ENCODE measurements at places on chromosomes 5 and 9.

- no peaks in the 10 kb centered on the region for H3K27me3 ChIP-seq
- no peak overlapping the region for H3K4me3 ChIP-seq
- peaks cover 14% of the 10 kb centered on the region for H3K36me3 ChIP-seq
- H3K27ac ChIP-seq: no peak overlapping the region
- no peaks in the 10 kb centered on the region for H3K4me1 ChIP-seq
- ATAC-seq: no peak
Observed at GRCh38 chr5:147635882-147636728, 126.2 kb upstream of the DPYSL3 start.

- no peak for ATAC-seq
- no peaks in the 10 kb centered on the region for H3K4me1 ChIP-seq
- H3K27me3 ChIP-seq: peaks cover 4% of the 10 kb centered on the region
- H3K27ac ChIP-seq: no peak overlapping the region
Observed at GRCh38 chr9:90986161-90986560, 184.5 kb downstream of the SYK start.

DNA sequence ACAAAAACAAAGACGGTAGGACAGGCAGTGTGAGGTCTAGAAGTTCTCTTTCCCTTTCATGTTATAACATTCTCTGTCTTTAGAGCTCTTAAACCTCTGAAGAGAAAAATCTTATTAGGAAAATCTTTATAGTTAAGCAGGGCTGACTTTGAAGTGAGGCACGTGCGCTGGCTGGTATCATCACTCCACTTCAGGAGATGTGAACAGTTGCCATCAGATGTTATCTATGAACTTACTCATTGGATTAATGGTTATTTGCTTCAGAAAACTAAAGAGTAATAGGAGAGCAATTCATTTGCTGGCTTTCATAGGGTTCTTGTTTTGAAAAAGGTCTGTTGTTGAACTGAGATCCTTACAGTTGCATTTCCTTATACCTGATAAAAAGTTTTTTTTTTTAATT lies 25.7 kb downstream of the LRRTM2 start:
- no peak overlapping the region for H3K4me3 ChIP-seq
- ATAC-seq: no peak
- H3K36me3 ChIP-seq: no peaks in the 10 kb centered on the region
- no peaks in the 10 kb centered on the region for H3K4me1 ChIP-seq
- no peaks in the 10 kb centered on the region for H3K27me3 ChIP-seq

DNA sequence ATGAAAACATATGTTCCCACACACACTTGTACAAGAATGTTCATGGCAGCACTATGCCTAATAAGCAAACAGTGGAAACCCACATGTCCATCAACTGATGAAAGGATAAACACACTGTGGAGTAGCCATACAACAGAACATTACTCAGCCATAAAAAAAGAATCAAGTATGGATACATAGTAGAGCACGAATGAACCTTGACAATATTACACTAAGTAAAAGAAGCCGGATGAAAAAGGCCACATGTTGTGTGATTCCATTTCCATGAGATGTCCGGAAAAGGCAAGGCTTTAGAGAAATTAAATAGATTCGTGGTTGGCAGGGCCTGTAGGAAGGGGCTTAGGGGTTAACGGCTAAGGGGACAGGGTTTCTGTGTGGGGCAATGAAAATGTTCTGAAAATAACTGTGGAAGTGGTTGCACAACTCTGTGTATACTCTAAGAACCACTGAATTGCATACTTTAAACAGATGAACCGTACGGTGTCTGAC lies 51.4 kb downstream of the COL23A1 start:
- H3K4me3 ChIP-seq: no peak overlapping the region
- H3K27ac ChIP-seq: no peak overlapping the region
- no peaks in the 10 kb centered on the region for H3K27me3 ChIP-seq
- H3K36me3 ChIP-seq: no peaks in the 10 kb centered on the region
- ATAC-seq: no peak

DNA sequence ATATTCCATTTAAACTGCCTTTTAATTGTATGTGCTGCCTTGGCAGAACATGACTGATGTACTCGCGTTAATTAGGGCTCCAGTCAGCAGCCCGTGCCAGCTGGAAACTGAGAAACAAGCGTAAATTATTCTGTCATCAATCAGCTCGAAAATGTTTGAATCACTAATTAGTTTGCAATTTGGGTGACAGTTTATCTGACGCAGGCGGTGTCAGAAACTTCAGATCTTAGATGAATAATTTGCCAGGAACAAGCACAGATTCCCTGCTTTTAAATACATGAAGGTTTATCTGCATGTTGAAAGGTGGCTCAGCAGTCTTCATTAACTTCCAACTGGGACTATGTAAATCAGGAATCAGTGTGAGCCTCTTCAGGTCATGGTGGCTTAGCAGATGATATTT lies 176.0 kb upstream of the TLE4 start:
- H3K4me1 ChIP-seq: no peaks in the 10 kb centered on the region
- no peak overlapping the region for H3K27ac ChIP-seq
- H3K36me3 ChIP-seq: no peaks in the 10 kb centered on the region
- peaks cover 12% of the 10 kb centered on the region for H3K27me3 ChIP-seq
- H3K4me3 ChIP-seq: no peak overlapping the region

DNA sequence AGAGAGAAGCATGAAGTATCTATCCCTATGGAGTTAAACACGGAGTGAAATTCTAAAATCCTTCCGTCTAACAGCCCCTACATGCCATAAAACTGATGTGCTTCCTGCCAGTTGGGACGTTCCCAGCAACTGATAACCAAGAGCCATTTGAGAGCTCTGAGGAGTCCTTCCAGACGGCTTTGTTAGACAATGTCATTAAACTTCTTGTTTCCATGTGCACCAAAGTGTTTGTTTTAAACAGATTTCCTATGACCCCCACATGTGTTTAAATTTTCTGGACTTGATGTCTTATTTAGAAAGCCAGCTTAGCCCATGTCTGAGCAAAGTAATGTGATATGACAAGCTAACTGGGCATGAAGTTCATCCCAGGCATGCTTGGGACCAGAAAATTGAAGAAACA lies 57.2 kb upstream of the LPAR1 start:
- no peaks in the 10 kb centered on the region for H3K36me3 ChIP-seq
- H3K4me3 ChIP-seq: no peak overlapping the region
- peaks cover 3% of the 10 kb centered on the region for H3K27me3 ChIP-seq
- no peak overlapping the region for H3K27ac ChIP-seq
- H3K4me1 ChIP-seq: no peaks in the 10 kb centered on the region

- H3K27me3 ChIP-seq: peaks cover 16% of the 10 kb centered on the region
- H3K27ac ChIP-seq: no peak overlapping the region
- H3K36me3 ChIP-seq: no peaks in the 10 kb centered on the region
- peaks cover 20% of the 10 kb centered on the region for H3K4me1 ChIP-seq
- no peak for ATAC-seq
- H3K4me3 ChIP-seq: no peak overlapping the region
Observed at GRCh38 chr9:4308482-4308881, 8.6 kb upstream of the GLIS3 start.

- ATAC-seq: no peak
- H3K27ac ChIP-seq: no peak overlapping the region
- no peaks in the 10 kb centered on the region for H3K4me1 ChIP-seq
- peaks cover 16% of the 10 kb centered on the region for H3K27me3 ChIP-seq
Observed at GRCh38 chr9:138050472-138051330, 173.1 kb downstream of the CACNA1B start.

GRCh38 chr9:115000217-115000639 lies 69.8 kb upstream of the TNFSF8 start:
- no peaks in the 10 kb centered on the region for H3K27me3 ChIP-seq
- no peaks in the 10 kb centered on the region for H3K36me3 ChIP-seq
- H3K27ac ChIP-seq: peak overlapping the region; percentile 92
- peak; percentile 82 for ATAC-seq
- H3K4me1 ChIP-seq: peaks cover 45% of the 10 kb centered on the region

DNA sequence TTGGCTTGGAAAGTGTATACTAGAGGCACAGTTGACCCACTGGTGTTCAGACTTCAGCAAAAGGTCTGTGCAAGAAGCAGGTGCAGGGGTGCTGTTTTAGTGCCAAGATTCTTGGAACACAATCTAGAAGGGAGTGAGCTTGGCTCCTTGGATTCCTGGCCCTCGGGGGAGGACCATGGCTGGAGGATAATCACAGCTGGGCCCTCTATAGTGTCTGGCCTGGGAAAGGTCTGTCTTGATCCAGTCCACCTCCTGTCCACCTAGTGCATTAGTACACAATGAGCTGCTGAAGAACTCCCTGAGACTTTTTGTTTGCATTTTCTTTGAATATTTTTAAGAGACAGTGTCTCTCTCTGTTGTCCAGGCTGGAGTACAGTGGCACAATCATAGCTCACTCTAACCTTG lies 50.4 kb upstream of the PLPP1 start:
- no peaks in the 10 kb centered on the region for H3K27me3 ChIP-seq
- no peak overlapping the region for H3K4me3 ChIP-seq

GRCh38 chr5:139837711-139838380 lies 42.2 kb downstream of the PSD2 start:
- H3K4me1 ChIP-seq: no peaks in the 10 kb centered on the region
- ATAC-seq: no peak
- no peaks in the 10 kb centered on the region for H3K36me3 ChIP-seq
- H3K27me3 ChIP-seq: peaks cover 18% of the 10 kb centered on the region

DNA sequence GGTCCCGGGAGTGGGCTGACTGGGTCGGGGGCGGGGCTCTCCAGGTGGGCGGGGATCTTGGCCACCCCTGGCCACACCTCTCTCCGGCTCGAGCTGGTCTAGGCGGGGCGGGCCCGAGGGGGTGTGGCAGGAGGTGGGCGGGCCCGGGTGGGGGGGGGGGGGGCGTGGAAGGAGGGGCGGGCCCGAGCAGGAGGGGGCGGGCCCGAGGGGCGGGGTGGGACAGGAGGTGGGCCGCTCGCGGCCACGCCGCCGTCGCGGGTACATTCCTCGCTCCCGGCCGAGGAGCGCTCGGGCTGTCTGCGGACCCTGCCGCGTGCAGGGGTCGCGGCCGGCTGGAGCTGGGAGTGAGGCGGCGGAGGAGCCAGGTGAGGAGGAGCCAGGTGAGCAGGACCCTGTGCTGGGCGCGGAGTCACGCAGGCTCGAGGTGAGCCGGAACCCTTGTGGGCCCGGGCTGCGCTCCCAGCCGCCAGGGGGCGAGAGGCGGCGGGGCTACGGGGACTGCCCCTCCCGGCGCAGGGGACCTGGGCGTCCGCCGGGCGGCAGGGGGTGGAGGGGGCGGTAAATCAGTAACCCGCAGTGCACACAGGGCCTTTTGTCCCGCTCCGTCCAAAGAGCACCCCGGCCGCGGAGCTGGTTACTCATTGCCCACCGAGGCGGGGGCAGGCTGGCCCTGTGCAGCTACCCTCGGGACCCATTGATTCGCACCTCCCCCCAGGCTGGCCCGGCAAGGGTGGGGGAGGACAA lies at the start of gene FGFR4:
TSS of gene FGFR4 (plus strand) at position 262 of the 744 bp plus-strand sequence. CDS start 2,688 bp downstream, outside the sequence.
- peak within 1 kb of the TSS; percentile 67 for H3K4me3 ChIP-seq
- no peaks in the 10 kb centered on the region for H3K36me3 ChIP-seq
- H3K27me3 ChIP-seq: peaks cover 8% of the 10 kb centered on the region

DNA sequence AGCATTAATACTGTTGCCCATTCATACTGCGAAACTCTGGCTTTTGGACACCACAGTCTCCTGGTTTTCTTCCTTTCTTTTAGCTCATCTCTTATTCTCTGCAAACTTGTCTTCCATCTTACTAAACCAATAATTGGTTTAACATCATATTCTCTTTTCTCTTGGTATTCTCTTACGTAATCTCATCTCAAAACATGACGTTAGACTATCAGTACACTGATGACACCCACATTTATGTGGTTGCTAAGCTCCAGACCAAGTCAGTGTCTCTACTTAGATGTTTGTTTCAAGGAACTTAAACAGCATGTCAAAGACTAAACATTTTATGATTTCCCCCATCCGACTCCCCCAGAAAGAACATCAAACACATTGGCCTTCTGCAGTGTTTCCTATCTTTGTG lies 2.1 kb downstream of the PRRC1 start:
- H3K4me3 ChIP-seq: peak overlapping the region; percentile 83
- H3K27me3 ChIP-seq: peaks cover 8% of the 10 kb centered on the region
- H3K27ac ChIP-seq: no peak overlapping the region
- peaks cover 17% of the 10 kb centered on the region for H3K4me1 ChIP-seq

- no peaks in the 10 kb centered on the region for H3K36me3 ChIP-seq
- ATAC-seq: no peak
- H3K27ac ChIP-seq: no peak overlapping the region
- H3K4me1 ChIP-seq: peaks cover 8% of the 10 kb centered on the region
Observed at GRCh38 chr9:135512904-135513303, 8.3 kb upstream of the LCN1 start.

- H3K27me3 ChIP-seq: no peaks in the 10 kb centered on the region
- ATAC-seq: no peak
- H3K4me3 ChIP-seq: no peak overlapping the region
- H3K4me1 ChIP-seq: no peaks in the 10 kb centered on the region
- no peak overlapping the region for H3K27ac ChIP-seq
Observed at GRCh38 chr5:120361941-120362340, 102.2 kb upstream of the PRR16 start.

All from activated T-helper 17 cell treated with anti-CD3 and anti-CD28 coated beads, Interleukin-2, amount 50 U/mL, for 72 hours (primary cell).